ENCODE measurements at places on chromosomes 2 and 18.

DNA sequence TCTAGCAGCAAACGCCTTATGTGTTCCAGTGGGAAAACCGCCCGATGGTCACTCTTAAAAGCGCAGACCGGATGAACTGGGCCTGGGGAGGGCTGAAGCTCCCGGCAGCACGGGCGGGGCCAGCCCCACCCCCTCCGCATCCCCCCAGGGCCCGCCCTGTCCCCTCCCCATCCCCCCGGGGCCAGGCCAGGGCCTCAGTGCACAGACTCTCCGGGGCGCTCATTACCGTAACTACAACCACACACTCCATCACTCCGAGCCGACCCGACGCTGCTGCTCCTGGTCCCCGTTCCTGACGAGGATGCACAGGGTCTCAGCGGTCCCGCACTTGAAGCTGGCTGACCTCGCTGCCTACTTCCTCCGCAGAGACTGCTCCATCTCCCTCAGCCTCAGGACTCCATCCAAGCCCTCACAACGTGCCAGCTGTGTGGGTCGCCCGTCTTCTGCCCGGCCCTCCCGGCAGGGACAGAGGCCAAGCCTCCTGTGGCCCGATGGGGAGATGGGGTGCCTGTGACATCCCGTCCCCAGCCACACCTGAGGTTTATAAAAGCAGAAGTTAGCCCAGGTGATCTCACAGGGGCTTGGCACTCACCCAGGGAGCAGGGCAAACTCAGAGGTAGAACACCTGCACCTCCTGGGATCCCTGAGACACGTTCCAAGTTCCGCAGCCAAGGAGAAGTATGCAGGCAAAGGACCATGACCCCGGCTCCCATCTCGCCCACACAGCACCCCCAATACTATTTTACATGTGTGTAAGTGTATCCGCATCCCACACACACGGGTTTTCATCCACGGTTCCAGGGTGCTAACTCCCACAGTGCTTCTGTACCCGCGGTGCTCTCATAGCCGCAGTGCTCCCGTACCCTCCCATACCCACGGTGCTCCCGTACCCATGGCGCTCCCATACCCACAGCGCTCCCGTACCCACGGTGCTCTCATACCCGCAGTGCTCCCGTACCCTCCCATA lies 36.0 kb downstream of the SLC66A2 start:
- DNase-seq = no peak

DNA sequence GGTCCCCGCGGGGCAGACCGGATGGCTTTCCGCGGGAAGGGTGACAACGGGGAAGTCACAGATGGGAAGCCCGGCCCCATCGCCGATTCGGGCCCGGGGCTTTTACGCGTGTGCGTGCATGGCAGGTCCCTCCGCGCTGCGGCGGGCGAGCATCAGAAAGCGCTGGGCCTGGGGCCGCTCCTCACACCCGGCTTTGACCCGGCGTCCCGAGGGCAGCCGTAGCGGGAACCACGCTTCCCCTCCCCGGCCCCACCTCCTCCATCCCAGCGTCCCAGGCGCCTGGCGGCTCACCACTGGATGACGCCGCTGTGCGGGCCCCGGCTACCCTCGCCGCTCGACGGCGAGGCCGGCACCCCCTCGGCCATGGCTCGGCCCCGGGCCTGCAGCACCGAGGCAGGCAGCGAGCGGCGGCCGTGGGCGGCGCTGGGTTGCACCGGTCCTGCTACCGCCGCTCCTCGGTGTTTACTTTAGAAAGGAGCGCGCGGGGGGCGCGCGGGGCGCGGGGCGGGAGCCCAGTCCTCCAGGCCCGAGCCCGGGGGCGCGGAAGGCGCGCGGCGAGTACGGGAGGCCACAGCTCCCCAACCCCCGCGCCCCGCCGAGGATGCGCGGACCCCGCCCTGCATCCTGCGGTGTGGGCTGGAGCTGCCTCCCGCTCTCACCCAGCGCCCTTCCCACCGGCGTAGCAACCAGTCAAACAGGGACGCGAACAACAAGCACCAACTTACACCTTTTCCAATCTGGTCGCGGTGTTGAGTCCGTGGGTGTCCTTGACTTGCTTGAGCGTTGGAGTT lies 806 bp downstream of the RFX8 start:
- no peak for DNase-seq

DNA sequence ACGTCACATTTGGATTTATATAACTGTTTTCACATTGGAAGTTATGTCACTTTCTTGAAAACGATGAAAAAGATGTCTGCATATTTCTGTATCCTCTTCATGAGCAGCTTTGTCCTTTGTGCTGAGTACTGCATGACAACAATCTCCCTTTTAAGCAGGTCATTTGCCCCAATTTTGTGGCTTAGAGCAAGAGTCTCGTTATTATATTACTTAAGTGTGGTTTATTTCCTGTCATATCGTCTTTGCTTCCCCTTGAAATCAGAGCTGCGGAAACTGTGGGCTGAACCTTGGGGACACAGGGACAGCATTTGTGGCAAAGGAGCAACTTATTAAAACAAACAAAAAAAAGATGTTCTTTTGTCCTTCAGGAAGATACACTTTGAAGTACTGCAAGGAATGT lies 254.0 kb upstream of the DSEL start:
- no peak for DNase-seq

DNA sequence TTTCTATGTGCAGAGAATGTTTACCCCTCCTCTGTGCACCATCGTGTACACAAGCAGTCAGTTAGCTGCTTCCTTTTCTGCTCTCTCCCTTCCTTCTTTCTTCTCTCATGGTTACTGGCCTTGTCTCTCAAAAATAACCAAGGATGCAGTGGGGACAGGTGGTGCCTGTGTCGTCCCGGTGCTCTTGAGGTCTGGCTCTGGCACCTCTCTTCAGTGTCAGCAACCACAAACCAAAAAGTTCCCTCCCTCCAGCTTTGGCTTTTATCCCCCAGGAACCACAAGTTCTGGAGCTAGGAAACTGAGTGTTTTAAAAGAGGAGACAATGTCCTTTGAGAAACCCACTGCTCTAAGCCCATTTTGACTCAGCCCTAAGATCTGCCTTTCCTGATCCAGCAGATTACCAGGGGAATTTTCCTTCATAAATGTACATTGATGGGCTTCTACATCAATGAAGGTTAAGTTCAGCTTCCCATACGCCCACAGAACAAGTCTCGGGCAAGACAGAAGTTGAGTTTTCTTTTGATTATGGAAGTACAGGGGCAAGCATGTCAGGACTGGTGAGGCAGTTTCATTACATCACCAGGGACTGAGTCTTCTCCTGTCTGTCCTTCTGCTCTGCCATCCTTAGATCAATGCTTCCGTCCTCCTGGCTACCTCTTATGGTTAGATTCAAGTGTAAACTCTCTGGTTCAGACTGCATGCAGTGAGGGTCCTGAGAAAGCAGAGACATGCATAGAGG lies 232.2 kb downstream of the SETBP1 start:
- DNase-seq = no peak

- DNase-seq = peak; percentile 44
Measured at GRCh38 chr2:63861220-63861822, 19.6 kb downstream of the UGP2 start.

GRCh38 chr18:13525381-13526029 lies 200.9 kb downstream of the FAM210A start:
- no peak for DNase-seq

GRCh38 chr2:49770919-49771318 lies 616.6 kb upstream of the FSHR start:
- DNase-seq = peak; percentile 5

GRCh38 chr2:70498054-70498453 lies 55.6 kb downstream of the TGFA start:
- no peak for DNase-seq

DNA sequence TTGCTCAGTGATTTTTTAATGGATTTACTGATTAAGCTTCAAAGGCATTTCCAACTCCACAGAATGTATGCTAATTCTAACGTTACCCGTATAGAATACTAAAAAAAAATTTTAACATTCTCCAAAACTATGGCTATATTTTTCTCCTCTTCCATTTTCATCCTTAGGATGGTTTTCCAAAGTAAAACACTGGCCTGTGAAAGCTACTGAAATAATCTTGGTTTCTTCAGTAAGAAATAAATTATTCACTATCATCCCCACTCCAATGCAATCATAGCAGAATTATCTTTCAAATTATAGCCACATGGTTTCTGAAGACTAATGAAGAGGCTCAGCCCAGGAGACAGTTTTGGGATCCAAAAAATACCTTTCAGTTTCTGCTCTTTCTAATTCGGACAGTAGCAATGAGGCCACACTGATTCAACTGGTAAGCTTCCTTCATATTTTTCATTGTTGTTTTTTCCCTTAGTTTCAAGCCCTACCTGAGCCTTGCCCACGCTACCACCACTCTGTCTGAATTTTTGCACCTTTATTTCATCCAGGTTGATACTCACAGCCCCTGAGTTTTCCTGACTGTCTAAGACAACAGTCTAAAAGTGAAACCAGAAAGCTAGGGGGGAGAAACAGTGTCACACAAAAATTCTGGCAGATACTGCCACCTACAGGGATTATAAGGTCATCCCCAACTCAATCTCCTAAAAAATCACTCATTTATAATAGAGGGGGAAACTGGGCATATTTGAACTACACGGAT lies 887.9 kb downstream of the NRXN1 start:
- DNase-seq = peak; percentile 63

DNA sequence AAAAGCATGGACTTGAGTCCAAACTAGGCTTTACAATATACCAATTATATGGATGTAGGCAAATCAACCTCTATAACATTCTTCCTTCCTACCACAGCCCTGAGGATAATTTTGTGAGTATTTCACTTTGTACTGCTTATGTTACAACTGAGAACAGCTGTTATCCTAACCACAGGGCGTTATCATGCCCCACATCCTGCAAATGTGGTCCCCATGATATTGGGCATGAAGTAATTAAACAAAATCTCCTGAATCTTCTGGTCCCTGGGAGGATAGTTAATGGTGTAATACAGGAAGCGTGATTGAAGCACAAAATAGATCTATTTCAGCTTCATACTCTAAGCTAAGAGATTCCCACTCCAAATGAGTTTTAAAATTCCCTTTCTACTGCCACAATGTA lies 223.6 kb downstream of the CDH20 start:
- DNase-seq = no peak

- DNase-seq = no peak
Measured at GRCh38 chr2:54524226-54524991, 68.3 kb downstream of the SPTBN1 start.

DNA sequence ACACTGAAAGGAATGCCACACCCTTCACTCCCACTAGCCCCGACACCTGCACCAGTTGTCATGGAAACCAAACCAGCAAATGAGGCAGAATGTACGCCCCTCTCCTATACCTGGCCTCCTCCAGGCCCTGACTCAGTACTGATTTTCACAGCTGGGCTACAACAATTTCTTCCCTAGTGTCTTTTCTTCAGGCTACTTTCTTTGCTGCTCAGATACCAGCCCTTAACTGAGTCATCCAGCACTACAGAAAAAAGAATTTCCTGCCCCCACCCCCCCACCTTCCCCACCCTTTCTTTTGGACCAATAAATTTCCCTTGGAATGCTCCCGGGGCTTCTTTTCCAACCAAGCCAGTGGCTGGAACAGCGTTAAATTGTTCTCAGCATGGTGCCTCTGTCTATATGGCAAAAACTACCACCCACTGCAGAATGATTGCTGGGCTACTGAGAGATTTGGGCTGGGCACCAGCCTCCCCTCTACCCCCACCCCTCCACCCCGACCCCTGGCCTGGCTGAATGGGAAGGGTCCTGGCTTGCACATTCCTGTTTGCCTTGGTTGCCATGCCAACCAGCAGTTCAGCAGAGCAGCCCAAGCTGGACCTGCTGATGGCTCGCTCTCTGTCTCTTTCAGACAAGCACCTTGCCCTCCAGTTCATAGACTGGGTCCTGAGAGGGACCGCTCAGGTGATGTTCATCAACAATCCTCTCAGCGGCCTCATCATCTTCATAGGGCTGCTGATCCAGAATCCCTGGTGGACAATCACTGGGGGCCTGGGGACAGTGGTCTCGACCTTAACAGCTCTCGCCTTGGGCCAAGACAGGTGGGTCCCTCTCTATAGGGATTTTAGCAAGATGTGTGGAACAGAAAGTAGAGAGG lies 11.3 kb downstream of the SLC14A2 start:
- no peak for DNase-seq

GRCh38 chr2:174176898-174177297 lies 71.4 kb downstream of the OLA1 start:
- no peak for DNase-seq

- DNase-seq = no peak
Measured at GRCh38 chr2:8457092-8457481, 224.8 kb upstream of the ID2 start.

GRCh38 chr2:158735822-158736580 lies 59.1 kb upstream of the DAPL1 start:
- no peak for DNase-seq

DNA sequence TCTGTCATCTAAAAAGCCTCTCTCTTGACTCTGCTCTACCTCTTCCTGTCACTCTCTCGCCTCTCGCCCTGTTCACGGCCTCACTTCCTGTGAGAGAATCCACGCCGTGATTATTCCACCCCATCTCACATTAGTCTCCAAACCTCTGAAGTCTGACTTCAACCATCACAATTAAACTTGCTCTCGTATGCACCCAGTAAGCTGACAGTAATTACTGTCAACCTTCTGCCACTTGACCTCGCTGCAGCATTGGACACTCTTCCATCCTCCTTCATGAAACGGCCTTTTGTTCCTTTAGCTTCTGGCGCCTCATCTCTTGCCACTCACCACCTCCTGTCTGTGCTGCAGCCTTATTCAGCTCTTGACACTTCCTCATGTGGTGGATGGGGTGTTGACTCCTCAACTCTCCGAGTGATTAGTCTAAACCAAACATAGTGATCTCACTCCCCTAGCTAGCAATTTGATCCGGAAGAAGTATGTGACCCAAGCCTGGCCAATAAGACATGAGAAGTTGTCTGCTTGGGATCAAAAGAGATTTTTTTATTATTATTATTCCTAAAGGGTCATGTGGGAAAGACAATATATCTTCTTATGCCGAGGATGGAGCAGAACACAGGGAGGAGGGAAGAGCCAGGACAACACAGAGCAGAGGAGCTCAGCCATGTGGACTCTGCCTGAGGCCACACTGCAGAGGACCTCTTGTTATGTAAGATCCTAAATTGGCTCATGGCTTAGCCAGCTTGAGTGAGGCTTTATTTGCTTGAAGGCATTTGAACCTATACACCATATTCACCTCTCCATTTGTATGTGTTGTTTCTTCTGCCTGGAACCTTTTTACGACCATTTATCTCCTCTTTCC lies 38.4 kb upstream of the MYO1B start:
- no peak for DNase-seq

GRCh38 chr2:160680294-160680693 lies 186.7 kb upstream of the RBMS1 start:
- DNase-seq = no peak

GRCh38 chr2:62467475-62468321 lies 38.3 kb downstream of the TMEM17 start:
- DNase-seq = no peak

- no peak for DNase-seq
Measured at GRCh38 chr2:112474844-112475486, 7.0 kb upstream of the TTL start.

GRCh38 chr2:60215386-60215901 lies 338.0 kb downstream of the BCL11A start:
- no peak for DNase-seq

- no peak for DNase-seq
Measured at GRCh38 chr18:78902795-78903435, 76.7 kb upstream of the SALL3 start.

- no peak for DNase-seq
Measured at GRCh38 chr18:47172476-47172875, 3.7 kb downstream of the IER3IP1 start.

GRCh38 chr2:20218331-20219320 lies 6.3 kb downstream of the SDC1 start:
- DNase-seq = no peak

All from left kidney (tissue), 8 donors.